ENCODE measurements at places on chromosomes 5 and 9. TPM values are rescaled to one million over a fixed set of nuclear protein-coding genes. Genes with fewer than 3 reads are reported as not detected.

DNA sequence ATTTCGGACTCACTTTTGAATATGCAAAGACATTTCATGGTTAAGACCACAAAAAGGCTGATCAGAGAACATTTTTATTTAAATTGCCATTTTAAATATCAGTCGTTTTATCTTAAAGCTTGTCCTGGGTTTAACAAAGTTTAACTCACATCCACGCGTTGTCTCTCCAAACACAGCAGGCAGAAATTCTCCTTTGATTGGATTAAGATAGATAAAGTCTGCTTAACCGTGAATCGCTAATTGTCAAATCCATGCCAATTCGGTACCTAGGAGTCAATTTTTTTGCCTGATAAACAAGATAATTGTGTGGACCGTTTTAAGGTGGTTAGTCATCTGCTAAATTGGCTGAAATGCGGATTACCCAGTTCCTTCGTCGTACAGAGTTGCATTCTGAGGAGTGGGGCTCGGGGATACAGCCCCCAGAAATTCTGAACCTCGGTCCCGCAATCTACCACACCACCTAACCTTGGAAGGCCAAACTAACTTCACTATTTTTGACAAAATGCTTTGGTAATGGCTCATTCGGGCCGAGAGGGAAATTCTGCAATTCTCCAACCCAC is 665 bp upstream of the BTF3 start:
- peaks cover 13% of the 10 kb centered on the region for H3K4me1 ChIP-seq
- peak overlapping the region; percentile 100 for H3K4me3 ChIP-seq
- no peak for DNase-seq
- peak overlapping the region; percentile 98 for H3K27ac ChIP-seq

- H3K27me3 ChIP-seq = no peaks in the 10 kb centered on the region
- H3K4me1 ChIP-seq = peaks cover 6% of the 10 kb centered on the region
- no peak overlapping the region for H3K4me3 ChIP-seq
These were observed 12.2 kb upstream of the ELL2 start for GRCh38 chr5:95973793-95974325.

GRCh38 chr5:75710637-75711036 is 6.6 kb downstream of the POC5 start:
- no peak overlapping the region for H3K27ac ChIP-seq
- H3K36me3 ChIP-seq = peaks cover 11% of the 10 kb centered on the region
- H3K4me3 ChIP-seq = no peak overlapping the region
- H3K27me3 ChIP-seq = no peaks in the 10 kb centered on the region
- DNase-seq = no peak

DNAI1 gene
- total RNA-seq = not detected

PTGER4 gene
- total RNA-seq = 126 TPM

PCSK5 gene
- total RNA-seq = 13.2 TPM

SLC22A4 gene
- 0.14 TPM for total RNA-seq
